Aorta (tissue), 5 donors: ENCODE measurements at places on chromosomes 1 and 21. TPM values are rescaled to one million over a fixed set of nuclear protein-coding genes. Genes with fewer than 3 reads are reported as not detected.

The ORC1 gene
- total RNA-seq: 0.58 TPM

The NBPF6 gene
- total RNA-seq: not detected

DNA sequence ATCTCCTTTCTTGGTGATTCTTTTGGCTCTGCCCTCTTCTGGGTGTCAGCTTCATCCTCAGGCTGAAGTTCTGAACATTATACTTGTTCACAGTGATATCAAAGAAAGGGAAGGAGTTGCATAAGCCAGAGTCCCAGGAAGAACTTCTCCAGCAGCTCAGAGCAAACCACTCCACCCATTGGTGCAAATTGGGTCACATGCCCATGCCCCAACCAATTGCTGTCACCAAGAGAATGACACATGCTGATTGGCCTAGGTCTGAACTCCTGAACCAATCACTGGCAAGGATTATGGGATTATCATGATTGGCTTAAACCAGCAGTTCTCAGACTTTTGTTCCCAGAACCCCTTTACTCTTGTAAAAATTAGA is 256.5 kb upstream of the TMEM51 start:
- no peaks in the 10 kb centered on the region for H3K36me3 ChIP-seq
- H3K27me3 ChIP-seq: no peaks in the 10 kb centered on the region
- H3K27ac ChIP-seq: no peak overlapping the region

DNA sequence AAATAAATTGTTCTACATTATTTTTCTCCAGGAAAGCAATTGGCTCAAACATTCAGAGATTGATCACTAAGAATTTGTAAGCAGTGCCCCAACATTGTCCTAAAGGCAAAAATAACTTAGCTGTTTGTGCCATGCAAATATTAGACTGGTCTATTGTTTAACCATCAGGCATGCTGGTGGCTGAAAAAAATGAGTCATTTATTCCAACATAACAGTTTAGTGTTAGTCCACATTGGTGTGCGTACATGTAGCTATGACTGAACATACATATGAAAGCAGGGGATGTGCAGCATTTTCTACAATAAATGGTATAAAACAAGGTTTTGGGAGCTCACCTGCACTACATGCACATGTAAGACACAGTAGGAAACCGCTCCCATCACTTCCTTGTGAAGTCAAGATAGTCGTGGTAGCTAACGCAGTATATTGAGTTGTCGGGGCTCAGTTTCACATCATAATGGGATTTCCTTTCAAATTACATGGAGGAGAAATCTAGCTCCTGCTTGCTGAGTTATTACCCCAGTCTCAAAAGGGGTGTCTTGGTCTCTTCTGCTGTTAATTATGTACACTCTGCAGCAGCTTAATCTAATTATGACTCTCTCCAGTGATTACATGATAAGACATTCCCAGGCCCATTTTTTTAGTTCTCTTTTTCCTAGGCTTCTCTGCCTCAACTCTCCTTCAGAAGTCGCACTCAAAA is 199.4 kb downstream of the LYPLAL1 start:
- H3K4me1 ChIP-seq: no peaks in the 10 kb centered on the region
- H3K36me3 ChIP-seq: no peaks in the 10 kb centered on the region
- no peak overlapping the region for H3K27ac ChIP-seq
- no peak for DNase-seq
- no peaks in the 10 kb centered on the region for H3K27me3 ChIP-seq
- H3K4me3 ChIP-seq: no peak overlapping the region
